Tongue (tissue), 3 donors: ENCODE measurements at places on chromosomes 7 and 10.
A peak's percentile ranks its signal among the peaks of the same experiment; 100 is the strongest.

GRCh38 chr10:102517553-102517952, 13.8 kb downstream of the SUFU start:
- DNase-seq, result peak; percentile 21

DNA sequence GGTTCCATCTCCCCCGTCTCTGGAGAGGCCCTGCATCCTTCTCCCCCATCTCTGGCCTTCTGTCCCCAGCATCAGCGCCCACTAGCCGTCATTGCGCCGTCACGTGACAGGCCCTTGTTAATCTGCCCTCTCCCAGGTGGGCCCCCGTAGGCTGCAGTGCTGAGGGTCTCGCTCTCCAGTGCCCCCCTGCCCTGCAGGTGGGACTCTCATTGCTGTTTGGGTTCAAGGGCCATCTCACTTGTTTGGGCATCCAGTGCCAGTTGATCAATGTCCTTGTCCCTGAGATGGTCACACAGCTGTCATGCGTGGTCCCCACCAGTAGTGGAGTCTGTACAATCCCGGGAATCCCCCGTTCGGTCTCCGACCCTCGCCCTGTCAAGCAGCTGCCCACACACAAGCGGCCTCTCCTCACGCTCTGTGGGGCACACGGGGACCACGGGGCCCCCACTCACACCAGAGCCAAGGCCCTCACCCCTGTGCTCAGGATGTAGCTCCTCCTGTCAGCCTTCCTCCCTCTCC, 114.0 kb downstream of the INPP5A start:
- no peak for DNase-seq

GRCh38 chr7:130063036-130063435, 7.3 kb upstream of the KLHDC10 start:
- peak; percentile 55 for DNase-seq

DNA sequence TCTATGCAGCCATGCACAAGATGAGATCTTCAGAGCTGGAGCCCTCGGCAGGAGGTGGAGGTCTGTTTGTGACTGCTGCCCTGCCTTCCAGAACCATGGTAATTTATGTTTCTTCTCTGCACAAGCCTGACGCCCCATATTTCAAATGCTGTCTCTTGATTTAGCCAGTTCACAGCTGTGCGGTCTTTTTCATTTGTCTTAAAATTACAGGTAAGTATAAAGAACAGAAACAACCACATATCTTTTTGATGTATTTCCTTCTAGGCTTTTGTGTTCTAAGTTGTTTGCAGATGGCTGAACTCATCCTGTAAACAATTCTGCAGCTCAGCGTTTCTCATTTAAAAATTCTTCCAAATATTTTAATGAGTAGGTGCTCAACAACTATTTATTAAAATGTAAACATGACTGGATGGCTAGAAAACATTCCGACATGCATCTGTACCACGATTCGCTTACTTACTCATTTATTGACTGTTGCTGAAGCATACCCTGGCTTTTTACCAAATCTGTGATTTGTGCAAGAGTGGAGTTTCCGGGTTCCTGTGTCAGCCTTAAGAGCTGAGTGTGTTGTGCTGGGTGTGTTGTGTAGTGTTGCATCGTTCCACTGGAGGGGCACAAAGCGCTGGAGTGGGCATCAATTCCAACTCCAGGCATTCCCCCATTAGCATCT, 58.9 kb downstream of the PIP4K2A start:
- no peak for DNase-seq

DNA sequence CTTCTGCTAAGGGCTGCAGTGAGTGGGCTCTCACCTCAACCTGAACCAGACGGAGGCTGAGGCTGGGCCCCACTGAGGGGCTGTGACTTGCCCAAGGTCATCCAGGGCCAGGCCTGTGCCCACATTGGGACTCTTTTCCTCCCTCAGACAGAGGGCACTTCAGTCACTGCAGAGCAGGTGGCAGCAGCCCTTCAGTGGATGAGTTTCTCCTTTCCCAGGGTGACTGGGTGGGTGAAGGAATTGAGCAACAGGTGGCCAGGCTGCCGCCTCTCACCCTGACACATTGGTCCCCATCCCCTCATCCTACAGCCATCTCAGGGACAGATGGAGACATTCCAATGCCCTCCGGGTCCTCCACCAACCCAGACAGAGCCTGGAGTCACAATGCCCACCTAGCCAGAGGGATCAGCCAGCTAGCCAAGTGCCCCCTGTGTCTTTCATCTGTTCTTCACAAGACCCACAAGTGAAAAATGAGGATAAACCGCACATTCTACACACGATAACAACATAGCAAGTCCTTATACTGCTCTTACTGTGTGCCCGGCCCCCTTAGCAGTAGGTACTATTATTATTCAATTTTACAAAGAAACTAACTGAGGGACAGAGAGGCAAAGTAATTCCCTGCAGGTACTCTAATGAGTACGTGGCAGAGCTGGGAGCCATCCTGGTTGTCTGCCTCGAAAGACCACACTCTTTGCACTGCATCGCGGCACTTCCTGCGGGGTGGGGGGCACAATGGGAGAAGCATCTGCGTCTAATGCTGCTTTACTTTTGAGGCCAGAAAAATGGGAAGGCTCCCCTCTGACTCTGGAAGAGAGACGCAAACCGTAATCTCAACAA, 1.7 kb upstream of the SLC18A3 start:
- DNase-seq, result no peak

GRCh38 chr10:93601146-93601773, at the start of gene RBP4:
Gene RBP4 (minus strand): TSS chr10:93601235. CDS start chr10:93601028, 207 bp downstream.
- peak; percentile 11 for DNase-seq

GRCh38 chr7:54882694-54883093, 123.7 kb upstream of the SEC61G start:
- DNase-seq, result no peak

GRCh38 chr10:22932626-22933370, 4.9 kb downstream of the ARMC3 start:
- DNase-seq, result no peak

DNA sequence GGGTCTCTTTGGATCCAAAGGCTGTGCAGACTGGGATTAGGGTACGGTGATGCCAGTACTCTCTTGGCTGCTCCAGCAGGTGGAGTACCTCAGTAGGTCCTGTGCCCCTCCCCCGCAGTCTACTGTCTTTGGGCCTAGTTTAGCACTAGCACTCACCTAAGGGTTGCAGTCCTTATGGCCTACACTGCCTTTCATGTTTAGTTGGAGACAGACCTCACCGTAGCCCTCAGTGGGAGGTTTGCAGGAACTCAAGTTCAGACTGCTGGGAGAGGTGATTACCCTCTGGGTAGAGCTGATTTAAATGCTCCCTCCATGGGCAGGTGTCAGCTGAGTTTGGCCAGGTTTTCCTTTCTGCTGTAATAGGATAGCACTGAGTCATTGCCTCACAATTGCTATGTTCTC, 210.8 kb upstream of the TMEM196 start:
- no peak for DNase-seq

GRCh38 chr7:36796850-36797536, 72.7 kb upstream of the AOAH start:
- DNase-seq, result peak; percentile 24

DNA sequence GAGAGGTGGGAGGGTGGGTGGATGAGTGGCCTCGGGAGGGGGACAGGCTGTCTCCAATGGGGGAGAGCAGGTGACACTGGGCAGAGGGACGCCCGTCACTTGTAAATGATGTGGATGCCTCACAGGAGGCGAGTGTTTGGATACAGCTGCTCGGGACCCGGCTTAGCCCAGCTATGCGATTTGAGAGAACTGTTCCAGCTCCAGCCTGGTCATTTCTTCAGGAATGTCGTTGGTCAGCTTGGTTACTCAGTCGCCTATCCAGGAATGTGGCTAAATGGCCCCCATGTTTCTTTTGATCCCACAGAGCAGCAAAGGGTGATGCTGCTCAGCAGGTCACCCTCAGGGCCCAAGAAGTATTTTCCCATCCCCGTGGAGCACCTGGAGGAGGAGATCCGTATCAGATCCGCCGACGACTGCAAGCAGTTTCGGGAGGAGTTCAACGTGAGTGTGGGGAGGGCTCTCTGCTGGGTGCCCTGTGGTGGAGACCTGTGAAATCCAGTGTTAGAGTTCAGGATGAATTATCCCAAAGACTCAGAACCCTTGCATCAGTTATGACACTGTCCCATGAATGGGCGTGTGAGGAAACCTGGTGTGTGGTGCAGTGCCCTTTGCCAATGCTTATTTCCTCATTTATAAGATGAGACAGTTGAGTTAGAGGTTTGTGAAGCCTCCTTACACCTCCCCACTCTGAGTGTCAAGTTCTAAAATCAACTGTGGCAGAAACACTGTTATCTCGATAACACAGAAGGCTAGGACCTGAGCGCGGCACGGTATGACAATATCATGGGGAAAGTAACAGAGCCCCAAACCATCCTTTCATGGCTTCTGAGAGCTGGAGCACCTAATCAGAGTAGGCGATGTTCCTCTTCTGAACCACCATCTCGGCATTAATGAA, 76.8 kb downstream of the MKI67 start:
- no peak for DNase-seq

DNA sequence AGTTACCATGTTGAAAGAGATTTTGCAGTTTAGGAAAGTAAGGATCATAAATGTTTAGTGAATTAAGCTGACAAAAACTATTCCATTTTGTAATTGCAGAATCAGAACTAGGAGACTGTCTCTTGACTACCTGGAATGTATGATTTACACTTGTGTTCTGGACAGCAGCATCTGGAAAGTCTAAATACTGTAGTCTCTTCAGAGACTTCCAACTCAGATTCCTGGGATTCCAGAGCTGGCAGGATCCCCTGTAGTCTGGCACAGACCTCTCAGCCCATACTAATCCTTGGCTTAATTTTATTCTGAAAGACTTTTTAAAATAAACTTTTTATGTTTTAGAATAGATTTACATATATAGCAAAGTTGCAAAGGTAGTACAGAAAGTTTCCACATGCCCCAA, 452.7 kb downstream of the DPP6 start:
- peak; percentile 18 for DNase-seq

- DNase-seq, result peak; percentile 16
These were observed 28.4 kb upstream of the PDLIM1 start for GRCh38 chr10:95319239-95319638.

- peak; percentile 35 for DNase-seq
These were observed at the start of gene STAMBPL1 for GRCh38 chr10:88879534-88880281. Gene STAMBPL1 (plus strand): TSS chr10:88880245. CDS start chr10:88901709, 21,464 bp downstream.

DNA sequence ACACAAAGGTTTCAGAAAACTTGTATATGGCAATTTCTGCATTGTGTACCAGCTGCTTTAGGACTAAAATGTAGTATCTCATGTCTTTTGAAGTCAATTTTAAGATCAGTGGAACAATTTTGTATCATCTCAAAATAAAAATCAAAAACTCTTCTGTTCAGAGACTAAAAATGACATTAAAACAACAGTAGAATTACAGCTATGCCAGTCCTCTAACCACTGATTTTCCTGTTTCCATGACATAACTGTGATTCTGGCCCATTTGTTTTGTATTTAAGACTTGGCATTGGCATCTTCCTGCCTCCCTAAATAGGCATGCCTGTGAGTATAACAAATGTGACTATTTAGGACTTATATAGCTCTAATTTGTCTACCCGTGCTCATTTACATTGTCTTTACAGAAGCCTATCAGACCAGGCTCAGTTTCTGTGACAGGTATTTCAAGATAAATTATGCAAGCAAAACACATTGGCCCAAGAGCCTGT, 29.1 kb upstream of the VPS41 start:
- no peak for DNase-seq

DNA sequence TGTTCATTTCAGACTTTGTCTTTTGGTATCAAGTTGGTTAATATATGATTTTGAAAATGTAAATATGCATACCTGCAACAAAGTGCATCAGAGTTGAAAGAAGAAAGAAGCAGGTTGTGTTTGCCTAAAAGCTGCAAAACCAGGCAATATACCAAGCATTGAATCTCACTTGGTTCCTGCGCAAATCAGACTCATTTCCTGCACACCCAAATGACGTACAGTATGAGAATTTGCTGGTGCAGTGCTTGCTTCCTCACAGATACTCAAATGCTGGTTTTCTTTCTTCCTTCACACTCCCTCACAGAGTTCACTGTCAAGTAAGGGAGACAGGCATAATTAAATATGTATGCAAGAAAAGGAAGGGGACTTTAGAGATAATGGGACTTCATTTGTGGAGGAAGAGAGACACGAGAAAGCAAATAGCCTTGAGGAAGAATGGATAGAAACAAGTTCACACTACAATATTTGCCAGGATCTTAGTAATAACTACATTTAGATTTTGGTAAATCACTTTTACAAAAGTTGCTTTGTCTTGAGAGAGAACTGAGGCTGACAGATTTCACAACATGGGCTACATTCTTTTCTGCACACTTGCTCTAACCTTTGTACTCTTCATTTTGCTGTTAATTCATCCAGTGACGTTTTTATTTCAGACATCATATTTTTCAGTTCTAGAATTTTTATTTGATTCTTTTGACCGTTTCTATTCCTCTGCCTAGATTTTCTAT, 56.9 kb upstream of the AOAH start:
- no peak for DNase-seq

DNA sequence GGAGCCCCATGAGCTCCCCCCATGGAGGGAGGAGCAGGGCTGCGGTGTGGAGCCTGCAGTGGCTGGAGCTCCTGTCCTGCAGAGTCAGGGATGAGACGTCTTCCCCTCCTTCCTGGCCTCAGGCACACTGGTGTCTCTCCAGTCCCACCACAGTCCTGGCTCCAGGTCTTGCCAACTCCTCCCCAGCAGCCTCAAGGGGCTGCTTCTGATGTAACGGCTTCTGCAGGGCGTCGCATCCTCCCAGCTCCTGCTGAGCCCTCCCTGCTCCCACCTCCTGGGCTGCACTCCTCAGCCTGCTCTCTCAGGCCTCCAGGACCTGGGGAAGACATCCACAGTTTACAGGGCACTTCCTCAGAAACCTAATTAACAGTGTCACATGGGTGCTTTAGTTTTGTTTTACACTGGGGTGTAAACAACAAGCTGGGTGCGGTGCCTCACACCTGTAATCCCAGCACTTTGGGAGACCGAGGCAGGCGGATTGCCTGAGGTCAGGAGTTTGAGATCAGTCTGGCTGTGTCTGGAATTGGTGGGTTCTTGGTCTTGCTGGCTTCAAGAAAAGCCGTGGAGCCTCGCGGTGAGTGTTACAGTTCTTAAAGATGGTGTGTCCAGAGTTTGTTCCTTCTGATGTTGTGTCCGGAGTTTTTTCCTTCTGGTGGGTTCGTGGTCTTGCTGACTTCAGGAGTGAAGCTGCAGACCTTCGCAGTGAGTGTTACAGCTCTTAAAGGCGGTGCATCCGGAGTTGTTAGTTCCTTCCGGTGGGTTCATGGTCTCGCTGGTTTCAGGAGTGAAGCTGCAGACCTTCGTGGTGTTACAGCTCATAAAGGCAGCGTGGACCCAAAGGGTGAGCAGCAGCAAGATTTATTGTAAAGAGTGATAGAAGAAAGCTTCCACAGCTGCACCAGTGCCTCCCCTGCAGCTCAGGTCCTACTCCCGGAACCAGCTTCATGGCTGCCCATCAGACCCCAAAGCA, 95.0 kb downstream of the PAXIP1 start:
- no peak for DNase-seq

GRCh38 chr7:47211519-47211973, 370.4 kb downstream of the TNS3 start:
- no peak for DNase-seq

GRCh38 chr7:25009257-25009656, 29.3 kb upstream of the OSBPL3 start:
- no peak for DNase-seq
